ENCODE measurements at places on chromosomes 2 and 18.

GRCh38 chr2:121094101-121094500 lies 190.9 kb downstream of the TFCP2L1 start:
- DNase-seq: no peak

DNA sequence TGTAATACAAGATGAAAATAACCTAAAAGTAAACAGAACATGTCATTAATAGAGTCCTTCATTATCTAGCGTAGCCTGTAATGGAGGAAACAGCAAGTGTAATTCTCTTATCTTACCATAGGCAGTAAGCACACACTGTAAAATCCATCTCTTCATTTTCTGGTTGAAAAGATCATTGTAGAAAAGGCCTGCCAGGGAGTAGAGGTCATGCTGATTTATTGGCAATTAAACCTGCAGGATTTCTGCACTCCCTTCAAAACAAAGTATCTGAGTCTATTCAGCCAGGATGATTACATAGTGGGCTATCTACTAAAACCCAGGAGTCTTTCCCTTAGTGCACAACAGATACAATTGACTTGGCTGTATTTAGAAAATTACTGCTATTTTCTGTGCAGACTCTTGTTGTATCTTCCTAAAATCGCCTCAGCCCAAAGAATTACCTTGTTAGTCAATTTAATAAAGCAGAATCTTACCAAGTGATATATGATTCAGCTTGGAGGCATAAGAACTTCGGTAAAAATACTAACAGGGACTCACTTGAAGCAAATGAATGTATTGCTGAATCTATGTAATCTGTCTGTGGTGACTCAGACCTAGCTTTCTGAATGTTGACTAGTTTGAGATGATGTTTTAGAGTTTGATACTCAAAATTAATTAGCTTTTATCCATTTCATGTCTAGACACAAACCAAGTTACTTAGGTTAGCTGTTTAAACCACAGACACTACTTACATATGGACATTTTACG lies 250.4 kb upstream of the STON1 start:
- DNase-seq: no peak

GRCh38 chr2:41923156-41923786 lies 124.5 kb upstream of the PKDCC start:
- no peak for DNase-seq

DNA sequence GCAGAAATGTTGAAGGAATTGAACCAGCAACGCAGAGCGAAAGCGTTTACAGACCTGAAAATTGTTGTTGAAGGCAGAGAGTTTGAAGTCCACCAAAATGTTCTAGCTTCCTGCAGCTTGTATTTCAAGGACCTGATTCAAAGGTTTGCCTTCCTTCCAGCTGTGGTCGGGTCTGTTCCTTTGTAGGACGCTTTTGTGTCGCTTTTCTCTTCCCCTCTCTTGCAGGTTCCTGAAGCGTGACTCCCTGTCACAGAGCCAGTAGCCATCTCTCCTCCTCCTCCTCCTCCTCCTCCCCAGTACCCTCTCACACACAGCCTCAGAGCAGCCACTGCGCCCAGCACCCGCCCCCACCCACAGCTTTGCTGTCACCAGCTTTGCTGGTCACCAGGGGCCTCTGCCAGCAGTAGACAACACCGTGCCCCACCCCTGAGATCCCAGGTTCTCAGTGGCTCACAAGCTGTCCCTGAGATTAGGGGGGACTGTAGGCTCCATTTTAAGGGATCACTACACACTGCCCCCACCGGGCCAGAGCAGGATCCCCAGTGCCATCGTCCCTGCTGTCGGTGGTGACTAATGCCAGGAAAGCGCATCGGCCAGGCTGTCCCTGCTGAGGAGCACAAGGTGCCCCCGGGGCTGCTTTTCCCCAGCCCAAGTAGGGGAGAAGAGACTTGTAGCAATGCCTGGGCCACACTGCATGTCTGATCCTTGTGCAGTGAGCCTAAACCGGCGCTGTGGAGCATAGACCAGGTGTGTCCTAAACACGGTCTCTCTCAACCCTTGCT lies 242.3 kb downstream of the ATAD2B start:
- no peak for DNase-seq

DNA sequence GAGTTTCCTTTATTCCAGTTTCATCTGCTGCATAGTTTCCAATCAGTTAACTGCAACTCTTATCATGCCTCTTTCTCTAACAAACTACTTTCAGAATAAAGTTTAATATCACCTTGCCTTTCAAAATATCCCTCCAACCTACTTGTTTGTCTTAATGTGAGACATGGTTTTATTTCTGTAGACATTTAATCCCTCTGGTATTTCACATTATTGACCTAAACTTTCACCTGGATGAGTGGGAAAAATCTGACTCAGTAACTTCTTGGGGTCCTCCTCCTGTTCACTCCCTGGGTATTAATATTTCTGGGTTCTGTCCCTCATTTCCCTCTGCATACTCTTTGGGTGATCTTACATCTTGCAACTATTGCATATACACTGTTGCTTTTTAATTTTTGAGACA lies 27.9 kb downstream of the MSH6 start:
- no peak for DNase-seq

GRCh38 chr2:236969767-236970655 lies 115.7 kb upstream of the COPS8 start:
- peak; percentile 71 for DNase-seq

- peak; percentile 70 for DNase-seq
Observed at GRCh38 chr2:191064590-191064989, 50.6 kb upstream of the STAT1 start.

Data from activated effector memory CD4-positive, alpha-beta T cell treated with anti-CD3 and anti-CD28 coated beads, Interleukin-2, amount 50 U/mL, for 16 hours (primary cell).